ENCODE measurements at places on chromosomes 2 and 18.

DNA sequence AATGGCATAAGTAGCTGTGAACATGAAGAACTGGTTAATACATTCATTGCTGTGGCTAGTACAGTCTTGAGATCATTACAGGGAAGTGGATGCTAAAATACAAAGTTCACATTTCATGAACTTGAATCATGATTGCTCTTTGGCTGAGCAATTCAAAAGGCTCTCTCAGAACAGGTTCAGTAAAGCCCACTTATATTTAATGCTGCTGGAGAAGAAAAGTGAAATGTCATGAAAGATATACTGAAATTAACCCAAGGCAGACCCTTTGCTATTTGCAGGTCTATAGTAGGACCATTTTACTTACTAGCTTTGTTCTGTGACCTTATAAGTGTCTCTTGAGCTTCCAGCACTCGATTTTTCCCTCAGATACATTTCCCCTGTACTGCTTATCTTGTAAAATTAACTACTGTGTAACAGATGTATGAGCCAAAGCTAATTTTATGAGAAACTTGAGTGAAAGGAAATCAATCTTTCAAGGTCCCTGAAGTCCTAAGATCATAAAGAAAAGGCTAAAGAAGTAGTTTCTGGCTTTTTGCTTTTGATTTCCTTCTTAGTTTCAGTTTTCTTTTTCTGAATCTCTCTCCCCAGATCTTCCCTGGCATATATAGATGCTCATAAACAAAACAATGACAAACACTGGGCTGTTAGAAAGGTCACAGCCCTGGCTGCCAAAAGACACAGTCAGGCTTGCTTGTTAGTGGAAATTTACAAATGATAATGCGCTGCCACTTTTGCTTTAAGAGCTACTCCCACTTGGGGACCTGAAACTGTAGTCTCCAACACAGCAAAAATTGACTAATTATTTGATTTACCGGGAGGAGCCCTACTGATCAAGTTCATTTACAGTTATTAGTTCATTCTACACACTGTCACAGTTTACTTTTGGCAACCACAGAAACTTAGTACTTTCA, 132.7 kb upstream of the XPO1 start:
- no peak for DNase-seq

- DNase-seq = no peak
These were observed 121.3 kb upstream of the CD226 start for GRCh38 chr18:70068981-70069380.

GRCh38 chr2:118747637-118748036, 99.8 kb downstream of the EN1 start:
- no peak for DNase-seq

DNA sequence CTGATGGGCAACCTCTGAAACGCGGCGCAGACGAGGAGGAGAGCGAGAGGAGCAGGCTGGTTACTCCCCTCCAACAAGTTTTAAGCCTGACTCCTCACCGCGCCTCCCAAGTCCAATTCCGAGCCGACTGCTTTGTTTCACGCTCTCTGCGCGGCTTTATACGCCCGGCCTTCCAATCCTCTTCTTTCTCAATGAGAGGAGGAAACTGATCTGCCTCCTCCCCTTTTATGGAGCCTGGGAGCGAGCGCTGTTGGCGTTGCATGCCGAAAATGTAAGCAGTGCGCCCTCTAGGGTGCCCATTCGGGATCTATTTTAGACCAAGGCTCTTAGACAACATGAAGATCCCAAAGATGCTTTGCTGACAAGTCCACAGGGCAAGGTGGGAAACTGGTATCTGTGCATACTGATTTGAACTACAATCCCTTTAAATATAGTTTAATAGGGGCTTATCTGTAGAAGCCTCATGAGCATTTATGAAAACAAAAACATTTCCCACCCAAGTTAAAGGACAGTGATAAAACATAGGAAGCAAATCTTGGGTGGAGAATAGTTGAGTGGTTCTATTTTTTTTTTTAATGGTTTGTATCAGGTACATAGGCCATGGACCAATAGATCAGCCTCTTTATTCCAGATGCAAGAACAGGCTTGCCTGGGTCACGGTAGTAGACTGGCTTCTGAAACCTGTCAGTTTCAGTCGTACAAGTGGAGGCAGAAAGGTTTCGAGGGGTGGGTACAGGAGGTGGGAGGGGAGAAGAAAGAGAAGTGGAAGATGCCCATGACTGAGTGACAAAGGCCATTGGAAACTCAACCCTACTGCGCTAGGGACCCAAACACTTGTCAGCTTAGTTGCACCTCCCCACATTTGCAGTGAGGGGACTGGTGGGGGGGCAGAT, at the start of gene RND3:
Gene RND3, minus strand, starts transcription at position 131 of the 893 bp plus-strand sequence. CDS start 250 bp downstream, outside the sequence.
- peak; percentile 100 for DNase-seq

- DNase-seq = no peak
These were observed 7.5 kb upstream of the TUBA4A start for GRCh38 chr2:219261024-219261855.

All from fibroblast of skin of scalp (primary cell).